ENCODE measurements at places on chromosomes 3 and 15.
A peak's percentile ranks its signal among the peaks of the same experiment; 100 is the strongest.

DNA sequence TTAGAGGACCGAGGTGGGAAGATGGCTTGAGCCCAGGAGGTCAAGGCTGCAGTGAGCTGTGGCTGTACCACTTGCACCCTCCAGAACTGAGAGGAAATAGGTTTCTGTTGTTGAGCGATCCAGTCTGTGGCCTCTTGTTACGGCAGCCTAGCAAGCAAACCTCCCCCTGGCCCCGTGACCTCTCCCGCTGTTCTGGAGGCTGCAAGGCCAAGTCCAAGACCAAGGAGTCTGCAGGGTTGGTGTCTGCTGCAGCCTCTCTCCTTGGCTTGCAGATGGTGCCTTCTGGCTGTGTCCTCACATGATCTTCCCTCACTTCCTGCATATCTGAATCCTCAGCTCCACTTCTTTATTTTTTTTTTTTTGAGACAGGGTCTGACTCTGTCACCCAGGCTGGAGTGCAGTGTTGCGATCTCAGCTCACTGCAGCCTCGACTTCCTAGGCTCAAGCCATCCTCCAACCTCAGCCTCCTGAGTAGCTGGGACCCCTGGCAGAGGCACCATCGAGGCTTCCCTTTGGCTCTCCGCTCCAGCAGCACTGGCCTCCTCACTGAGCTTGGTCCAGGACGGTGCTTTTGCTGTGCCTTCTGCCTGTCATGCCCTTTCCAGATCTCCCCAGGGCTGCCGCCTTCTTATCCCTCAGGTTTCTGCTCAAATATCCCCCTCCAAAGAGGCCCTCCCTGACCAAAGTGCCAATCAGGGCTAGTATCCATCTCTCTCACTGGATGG lies 18.0 kb upstream of the PLXND1 start:
- H3K27ac ChIP-seq: no peak overlapping the region
- peaks cover 15% of the 10 kb centered on the region for H3K4me1 ChIP-seq
- H3K36me3 ChIP-seq: no peaks in the 10 kb centered on the region
- no peaks in the 10 kb centered on the region for H3K27me3 ChIP-seq
- H3K4me3 ChIP-seq: no peak overlapping the region

DNA sequence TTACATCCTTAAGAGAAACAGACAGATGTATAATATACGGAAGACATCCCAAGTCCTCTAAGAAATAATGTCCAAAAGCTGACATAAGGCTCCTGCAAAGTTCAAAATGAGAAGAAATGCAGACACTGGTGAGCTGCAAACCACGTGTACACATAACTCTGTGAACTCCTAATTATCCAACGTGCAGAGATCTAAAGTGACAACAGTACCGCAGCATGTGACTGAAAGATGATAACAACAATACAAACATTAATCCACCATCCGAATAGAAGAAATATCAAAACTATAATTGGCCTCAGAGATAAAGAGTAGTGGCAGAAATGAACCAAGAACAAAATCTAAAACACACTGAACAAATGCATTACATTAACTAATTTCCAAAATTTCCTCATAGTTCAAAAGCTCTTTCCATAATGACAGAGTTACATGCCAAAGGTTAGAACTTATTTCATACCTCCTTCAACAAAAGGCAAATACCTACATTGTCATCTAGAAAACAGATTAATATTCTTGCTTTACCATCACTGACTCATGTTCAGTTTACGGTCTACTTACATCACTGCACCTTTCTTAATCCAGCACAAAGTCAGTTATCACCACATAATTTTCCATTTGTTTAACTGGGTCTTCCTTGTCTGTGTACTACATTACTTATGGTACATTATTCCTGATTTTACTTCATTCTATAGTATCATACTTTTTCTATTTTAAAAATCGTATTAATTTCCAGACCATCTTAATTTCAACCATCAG lies 2.2 kb downstream of the PDCD10 start:
- no peak overlapping the region for H3K4me3 ChIP-seq
- no peak for DNase-seq
- H3K4me1 ChIP-seq: peaks cover 37% of the 10 kb centered on the region
- no peak overlapping the region for H3K27ac ChIP-seq
- peaks cover 2% of the 10 kb centered on the region for H3K27me3 ChIP-seq

- H3K4me1 ChIP-seq: peaks cover 22% of the 10 kb centered on the region
- no peak overlapping the region for H3K27ac ChIP-seq
- no peak overlapping the region for H3K4me3 ChIP-seq
- H3K27me3 ChIP-seq: no peaks in the 10 kb centered on the region
- H3K36me3 ChIP-seq: peaks cover 4% of the 10 kb centered on the region
- DNase-seq: no peak
Measured at GRCh38 chr3:158451405-158452055, 119.5 kb upstream of the MLF1 start.

DNA sequence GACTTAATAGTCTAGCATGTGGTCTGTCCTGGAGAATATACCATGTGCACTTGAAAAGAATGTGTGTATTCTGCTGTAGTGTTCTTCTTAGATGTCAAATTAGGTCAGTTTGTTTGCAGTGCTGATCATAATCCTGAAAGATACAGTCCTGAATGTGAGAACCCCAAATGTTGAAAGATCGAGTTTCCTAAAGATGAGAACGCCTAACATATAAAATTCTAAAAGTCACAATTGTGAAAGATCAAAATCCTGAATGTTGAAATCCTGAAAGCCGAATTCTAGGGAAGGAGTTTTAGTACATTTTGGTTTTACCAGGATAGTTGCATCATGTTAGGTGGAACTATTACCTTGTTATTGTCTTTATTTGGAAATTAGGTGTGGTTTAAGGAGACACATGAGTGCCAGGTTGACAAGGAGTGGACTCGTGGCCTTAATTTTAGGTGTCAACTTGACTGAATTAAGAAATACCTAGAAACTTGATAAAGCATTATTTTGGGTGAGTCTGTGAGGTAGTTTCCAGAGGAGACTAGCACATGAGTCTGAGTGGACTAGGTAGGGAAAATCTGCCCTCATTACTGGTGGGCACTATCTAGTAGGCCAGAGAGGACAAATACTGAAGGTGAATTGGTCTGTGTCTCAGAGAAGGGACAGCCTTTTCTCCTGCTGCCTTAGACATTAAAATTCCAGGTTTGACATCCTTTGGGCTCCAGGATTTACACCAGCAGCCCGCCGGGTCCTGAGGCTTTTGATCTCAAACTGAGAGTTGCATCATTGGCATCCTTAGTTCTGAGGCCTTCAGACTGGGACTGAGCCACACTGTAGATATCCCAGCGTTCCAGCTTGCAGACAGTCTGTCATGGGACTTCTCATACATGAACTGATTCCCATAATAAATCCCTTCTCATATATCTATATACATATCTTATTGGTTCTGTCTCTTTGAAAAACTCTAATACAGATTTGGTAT lies 77.1 kb downstream of the LRRC28 start:
- no peak overlapping the region for H3K27ac ChIP-seq
- H3K4me3 ChIP-seq: no peak overlapping the region
- DNase-seq: no peak
- H3K36me3 ChIP-seq: peaks cover 2% of the 10 kb centered on the region

DNA sequence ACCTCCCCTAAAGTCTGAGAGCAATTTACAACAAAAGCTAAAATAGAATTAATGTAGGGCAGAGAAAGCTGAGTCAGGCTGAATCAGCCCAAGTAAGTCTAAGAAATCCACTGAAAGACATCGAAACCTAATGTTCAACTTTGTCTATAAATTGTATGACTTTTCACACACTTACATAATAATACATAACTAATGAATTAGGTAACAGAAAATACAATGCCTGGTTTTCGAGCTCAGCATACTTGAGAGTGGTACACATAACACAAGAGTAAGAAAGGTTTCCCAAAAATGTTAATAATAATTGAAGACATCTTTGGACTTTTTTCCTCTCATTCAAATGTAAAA lies 55.3 kb upstream of the VGLL4 start:
- no peaks in the 10 kb centered on the region for H3K27me3 ChIP-seq
- no peak overlapping the region for H3K4me3 ChIP-seq
- H3K27ac ChIP-seq: no peak overlapping the region
- H3K36me3 ChIP-seq: no peaks in the 10 kb centered on the region

DNA sequence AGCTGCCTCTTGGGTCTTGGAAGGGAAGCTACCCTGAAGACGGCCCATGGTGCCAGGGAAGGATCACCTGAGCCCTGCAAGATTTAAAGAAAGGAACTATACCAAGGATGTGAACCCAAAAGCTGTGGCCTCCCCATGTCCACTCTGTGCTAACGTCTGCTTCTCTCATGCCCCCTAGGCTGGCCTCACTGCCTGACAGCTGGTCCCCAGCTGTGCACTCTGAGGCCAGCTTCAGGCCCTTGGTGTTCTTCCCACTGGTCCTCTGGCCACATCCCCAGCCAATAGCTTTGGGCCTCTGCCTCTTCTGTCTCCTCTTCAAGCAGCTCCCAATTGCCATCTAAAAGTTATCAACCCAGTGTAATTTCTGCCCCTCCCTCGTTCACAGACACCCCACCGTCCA lies 5.2 kb upstream of the LRRK1 start:
- H3K27ac ChIP-seq: no peak overlapping the region
- H3K36me3 ChIP-seq: no peaks in the 10 kb centered on the region
- peaks cover 3% of the 10 kb centered on the region for H3K4me1 ChIP-seq
- peaks cover 37% of the 10 kb centered on the region for H3K27me3 ChIP-seq
- no peak overlapping the region for H3K4me3 ChIP-seq

- no peak overlapping the region for H3K27ac ChIP-seq
- no peak overlapping the region for H3K4me3 ChIP-seq
- H3K4me1 ChIP-seq: no peaks in the 10 kb centered on the region
- no peaks in the 10 kb centered on the region for H3K27me3 ChIP-seq
Measured at GRCh38 chr3:155242342-155242741, 51.1 kb downstream of the STRIT1 start.

- no peaks in the 10 kb centered on the region for H3K36me3 ChIP-seq
- H3K4me1 ChIP-seq: no peaks in the 10 kb centered on the region
- no peak overlapping the region for H3K27ac ChIP-seq
- H3K27me3 ChIP-seq: no peaks in the 10 kb centered on the region
- DNase-seq: no peak
Measured at GRCh38 chr3:191774485-191774884, 313.5 kb downstream of the PYDC2 start.

DNA sequence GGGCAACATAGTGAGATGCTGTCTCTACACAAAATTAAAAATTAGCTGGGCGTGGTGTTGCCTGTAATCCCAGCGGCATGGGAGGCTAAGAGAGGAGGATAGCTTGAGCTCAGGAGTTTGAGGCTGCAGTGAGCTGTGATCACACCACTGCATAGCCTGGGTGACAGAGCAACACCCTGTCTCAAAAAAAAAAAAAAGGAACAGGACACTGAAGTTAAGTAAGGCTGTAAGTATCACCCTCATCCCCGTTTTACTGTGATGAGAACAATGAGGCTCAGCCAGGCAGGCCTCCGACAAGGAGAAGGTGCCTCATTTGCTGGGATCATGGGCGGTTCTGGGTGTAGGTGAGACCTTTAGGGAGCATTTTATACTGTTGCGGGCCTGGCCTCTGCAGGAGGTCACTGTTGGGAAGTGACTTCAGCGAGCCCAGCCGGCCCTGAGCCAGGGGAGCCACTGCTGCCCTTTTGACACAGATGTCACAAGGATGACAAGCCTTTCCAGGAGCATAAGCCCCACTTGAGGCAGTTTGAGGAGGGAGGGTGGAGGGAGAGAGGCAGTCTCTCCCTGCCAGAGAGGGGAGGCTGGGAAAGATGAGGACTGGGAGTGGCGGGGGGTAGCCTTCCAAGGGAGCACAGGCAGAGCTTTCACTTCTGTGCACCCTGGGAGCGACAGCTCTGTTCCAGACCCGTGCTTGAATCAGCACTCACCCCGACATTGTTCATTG lies 30.8 kb downstream of the IRAK2 start:
- peaks cover 72% of the 10 kb centered on the region for H3K4me1 ChIP-seq
- H3K27ac ChIP-seq: peak overlapping the region; percentile 87
- H3K36me3 ChIP-seq: no peaks in the 10 kb centered on the region

DNA sequence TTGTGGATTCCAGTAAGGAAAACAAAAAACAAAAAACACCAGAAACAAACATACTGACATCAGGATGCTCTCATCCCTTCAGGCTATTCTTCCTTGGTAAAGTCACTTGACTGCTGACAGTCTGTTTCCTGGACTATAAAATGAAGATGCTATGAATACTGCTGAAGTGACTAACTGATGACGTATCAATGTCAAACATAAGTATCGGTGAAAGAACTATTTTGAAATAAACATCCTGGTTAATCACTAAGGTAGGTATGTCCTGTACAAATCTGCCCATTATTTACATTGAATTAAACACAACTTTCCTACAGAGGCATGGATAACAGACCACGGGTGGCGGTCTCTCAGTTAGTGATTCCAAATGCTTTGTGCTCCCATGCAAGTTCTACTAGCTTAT lies 45.9 kb downstream of the CHAC1 start:
- peaks cover 6% of the 10 kb centered on the region for H3K4me1 ChIP-seq
- peaks cover 33% of the 10 kb centered on the region for H3K36me3 ChIP-seq
- H3K27me3 ChIP-seq: no peaks in the 10 kb centered on the region

DNA sequence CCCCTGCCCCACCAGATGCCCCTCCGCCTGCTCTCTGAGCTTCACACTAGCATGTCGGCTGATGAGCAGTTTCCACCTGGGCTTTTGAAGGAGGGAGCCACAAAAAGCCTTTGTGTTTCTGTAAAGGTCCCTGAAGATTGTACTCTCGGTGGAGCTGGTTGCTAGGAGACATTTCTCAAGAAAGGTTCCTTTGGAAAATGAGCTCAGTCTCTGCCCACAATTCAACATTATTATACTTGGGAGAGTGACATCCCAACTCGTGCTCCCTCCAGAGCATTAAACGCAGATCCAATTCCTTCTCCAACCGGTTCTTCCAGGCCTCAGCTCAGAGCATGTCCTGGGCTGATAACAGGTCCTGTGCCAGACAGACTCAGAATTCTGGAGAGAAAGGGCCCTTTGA lies 26.8 kb upstream of the FAM107A start:
- H3K4me1 ChIP-seq: peaks cover 5% of the 10 kb centered on the region
- H3K4me3 ChIP-seq: no peak overlapping the region
- H3K27ac ChIP-seq: no peak overlapping the region
- DNase-seq: no peak
- H3K36me3 ChIP-seq: no peaks in the 10 kb centered on the region

DNA sequence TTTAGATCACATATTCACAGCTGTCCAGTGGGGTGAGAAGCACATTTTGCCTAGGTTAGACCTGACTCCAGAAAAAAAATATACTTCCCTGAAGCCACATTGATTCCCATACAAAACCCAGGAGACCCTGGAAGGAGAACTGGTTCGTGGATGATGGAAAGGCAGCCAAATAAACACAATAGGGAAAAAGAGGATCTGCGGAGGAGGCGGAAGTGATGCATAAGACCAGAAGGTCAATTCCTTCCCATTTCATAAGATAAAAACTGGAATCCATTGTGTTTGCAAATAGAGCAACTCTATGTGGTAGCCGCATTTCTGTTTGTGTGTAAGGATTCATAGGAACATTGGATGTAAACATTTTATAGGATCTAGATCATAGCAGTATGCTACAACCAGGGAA lies 781.9 kb upstream of the GRM7 start:
- H3K36me3 ChIP-seq: no peaks in the 10 kb centered on the region
- no peak overlapping the region for H3K4me3 ChIP-seq
- no peak for DNase-seq
- no peak overlapping the region for H3K27ac ChIP-seq
